Activated T-helper 17 cell treated with anti-CD3 and anti-CD28 coated beads, Interleukin-2, amount 50 U/mL, for 72 hours (primary cell): ENCODE measurements at places on chromosomes 2 and 18.

- no peak for ATAC-seq
Observed at GRCh38 chr2:189115126-189115525, 64.4 kb downstream of the COL5A2 start.

DNA sequence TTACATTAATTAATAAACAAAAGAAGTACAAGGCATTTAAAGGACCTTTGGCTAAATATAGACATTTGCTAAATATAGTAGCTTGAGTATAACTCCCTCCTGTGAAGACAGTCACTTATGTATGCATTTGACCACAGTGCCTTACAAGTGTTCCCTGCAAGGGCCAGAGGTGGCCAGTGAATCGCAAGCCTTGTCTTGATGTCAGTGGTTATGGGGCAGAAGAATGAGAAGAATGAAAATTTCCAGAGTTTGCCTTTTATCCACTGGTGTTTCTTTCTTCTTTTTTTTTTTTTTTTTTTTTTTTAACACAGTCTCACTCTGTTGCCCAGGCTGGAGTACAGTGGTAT, 1.8 kb downstream of the LRRFIP1 start:
- no peak for ATAC-seq

DNA sequence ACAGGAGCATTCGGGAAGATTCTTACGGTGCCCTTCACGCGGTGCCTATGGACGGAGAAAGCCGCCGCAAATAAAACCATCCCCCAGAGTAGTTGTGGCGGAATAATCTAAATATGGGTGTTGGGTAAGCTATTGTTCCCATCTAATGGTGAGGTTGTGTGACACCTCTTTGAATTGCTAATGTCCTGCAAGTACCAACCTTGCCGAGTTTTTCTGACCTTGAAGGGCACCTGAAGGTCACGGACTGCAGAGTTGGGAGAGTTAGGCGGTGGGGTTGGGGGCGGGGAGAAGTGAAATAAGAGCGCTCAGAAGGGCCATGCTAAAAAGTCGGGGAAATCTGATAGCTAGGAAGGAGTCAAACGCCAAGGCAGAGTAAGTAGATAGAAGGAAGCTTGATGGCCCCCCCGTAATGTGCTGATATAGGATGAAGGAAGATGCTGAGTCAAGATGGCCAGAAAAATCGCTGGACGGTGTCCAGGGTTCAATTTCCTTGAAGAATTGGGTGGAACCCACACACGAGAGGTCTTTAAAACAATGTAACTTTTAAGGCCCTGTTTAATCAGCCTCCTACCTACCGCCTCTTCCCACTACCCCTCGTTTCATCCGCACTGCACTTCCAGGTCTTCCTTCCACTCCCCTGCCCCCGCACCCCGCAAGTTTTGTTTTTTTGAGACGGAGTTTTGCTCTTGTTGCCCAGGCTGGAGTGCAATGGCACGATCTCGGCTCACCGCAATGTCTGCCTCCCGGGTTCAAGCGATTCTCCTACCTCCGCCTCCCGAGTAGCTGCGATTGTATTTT, 600 bp downstream of the KATNAL2 start:
- ATAC-seq: peak; percentile 13

DNA sequence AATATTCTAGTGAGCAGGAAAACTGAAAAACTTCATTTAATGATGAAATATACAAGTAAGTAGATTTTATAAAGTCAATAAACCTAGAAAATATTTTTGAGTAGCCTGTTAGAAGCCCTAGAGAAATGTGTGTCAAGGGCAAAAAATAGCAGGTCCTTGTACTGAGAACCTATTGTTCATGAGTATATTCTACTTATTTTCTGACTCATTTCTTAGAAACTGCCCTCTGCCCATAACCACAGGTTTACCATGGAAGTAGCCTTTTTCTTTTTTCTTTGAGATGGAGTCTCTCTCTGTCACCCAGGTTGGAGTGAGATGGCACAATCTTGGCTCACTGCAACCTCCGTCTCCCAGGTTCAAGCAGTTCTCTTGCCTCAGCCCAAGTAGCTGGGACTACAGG, 19.4 kb upstream of the SELENOI start:
- ATAC-seq: peak; percentile 52

DNA sequence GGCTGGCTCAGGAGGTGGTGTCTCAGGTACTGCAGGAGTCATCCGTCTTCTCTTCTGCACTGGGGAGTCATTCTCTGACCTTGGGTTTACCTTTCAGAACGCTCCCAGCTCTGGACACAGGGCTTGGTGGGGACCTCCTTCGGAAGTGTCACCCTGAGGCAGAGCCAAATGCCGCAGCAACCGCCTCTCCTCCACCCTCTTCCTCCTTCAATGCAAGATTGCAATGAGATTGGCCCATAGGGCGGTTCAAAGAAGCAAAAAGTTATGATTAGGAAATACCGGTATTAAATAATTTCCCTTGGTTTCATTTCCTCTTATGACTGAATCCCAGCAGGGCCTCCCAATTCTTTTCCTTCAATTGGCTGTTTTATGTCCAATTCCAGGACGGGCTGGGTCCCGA, 178.8 kb downstream of the ACKR3 start:
- no peak for ATAC-seq

GRCh38 chr18:30748541-30748940, 294.0 kb downstream of the DSC3 start:
- ATAC-seq: no peak

DNA sequence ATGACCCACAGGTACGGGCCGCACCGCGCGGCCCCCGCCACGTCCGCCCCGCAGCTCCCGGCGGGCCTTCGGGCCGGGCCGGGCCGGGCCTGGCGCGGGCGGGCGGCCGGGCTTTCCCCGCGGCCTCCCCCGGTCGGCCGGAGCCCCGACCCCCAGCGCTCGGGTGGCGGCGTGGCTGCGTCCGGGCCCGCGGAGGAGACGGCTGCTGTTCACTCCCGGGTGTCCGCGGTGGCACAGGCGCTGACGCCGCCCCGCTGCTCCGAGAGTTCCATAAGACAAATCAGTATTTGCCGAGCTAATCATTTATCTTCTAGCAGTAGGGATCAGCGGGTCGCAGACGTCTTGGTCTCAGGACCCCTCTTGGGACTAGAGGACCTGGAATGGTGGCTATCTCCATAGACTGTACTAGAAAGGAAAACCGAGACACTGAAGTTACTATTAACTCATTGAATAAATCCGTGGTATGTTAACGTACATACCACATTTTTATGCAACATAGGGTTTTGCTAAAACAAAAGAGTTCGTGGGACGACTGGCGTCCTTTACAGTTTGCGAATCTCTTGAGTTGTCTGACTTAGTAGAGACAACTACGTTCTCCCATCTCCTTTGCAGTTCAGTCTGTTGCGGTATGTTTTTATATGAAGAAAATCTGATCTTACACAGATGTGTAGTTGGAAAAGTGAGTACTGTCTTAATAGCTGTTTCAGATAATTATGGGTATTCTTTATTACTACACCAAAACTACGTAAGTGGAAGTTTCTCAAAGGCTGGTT, 500 bp downstream of the LIMS1 start:
- peak; percentile 43 for ATAC-seq

DNA sequence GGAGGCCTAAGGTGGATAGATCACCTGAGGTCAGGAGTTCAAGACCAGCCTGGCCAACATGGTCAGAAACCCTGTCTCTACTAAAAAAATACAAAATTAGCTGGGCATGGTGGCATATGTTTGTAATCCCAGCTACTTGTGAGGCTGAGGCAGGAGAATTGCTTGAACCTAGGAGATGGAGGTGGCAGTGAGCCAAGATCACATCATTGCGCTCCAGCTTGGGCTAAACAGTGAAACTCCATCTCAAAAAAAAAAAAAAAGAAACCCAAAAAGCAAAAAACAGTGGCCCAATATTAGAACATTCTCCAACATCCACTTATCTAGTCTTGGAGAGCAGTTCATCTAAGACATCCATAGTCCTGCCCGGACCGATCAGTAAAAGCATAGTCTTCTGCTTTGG, 260.4 kb downstream of the MREG start:
- no peak for ATAC-seq

- ATAC-seq: no peak
Observed at GRCh38 chr2:14634489-14635390, 2.2 kb downstream of the LRATD1 start.
